ENCODE measurements at places on chromosomes 7 and 10.

DNA sequence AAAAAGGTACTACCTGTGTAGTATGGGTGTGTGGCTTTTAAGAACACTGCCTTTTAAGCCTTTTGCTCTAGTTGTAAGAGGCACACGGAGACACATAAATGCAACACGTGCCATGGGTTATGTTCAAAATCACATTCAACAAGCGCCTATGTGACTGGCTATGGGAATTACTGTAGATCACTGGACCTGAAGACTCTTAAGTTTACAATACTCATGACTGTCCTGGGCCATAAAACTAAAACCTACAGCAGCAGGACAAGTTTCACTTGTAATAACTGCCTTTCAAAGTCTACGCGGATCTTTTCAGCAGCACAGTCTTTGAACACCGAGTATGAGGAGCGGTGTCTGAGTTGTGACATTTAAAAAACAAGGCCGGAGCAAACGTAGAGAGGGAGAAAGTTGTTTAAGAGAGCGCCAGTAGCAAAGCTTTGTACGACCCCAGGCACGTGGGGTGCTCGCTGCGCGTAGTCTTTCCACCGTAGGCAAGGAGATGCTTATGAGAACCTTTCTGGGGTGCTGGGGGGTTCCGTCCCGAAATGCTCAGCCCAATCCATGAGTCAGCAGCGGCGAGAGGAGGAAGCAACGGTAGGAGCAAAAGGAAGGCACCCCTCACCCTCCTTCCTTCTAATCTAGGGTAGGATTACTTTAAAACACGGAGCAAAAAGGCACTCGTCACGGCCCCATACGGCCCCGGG is 662 bp downstream of the DNAJC2 start:
- peaks cover 68% of the 10 kb centered on the region for H3K4me1 ChIP-seq
- H3K27ac ChIP-seq = peak overlapping the region; percentile 86
- no peak for DNase-seq
- peak overlapping the region; percentile 87 for H3K4me3 ChIP-seq
- H3K36me3 ChIP-seq = peaks cover 27% of the 10 kb centered on the region

DNA sequence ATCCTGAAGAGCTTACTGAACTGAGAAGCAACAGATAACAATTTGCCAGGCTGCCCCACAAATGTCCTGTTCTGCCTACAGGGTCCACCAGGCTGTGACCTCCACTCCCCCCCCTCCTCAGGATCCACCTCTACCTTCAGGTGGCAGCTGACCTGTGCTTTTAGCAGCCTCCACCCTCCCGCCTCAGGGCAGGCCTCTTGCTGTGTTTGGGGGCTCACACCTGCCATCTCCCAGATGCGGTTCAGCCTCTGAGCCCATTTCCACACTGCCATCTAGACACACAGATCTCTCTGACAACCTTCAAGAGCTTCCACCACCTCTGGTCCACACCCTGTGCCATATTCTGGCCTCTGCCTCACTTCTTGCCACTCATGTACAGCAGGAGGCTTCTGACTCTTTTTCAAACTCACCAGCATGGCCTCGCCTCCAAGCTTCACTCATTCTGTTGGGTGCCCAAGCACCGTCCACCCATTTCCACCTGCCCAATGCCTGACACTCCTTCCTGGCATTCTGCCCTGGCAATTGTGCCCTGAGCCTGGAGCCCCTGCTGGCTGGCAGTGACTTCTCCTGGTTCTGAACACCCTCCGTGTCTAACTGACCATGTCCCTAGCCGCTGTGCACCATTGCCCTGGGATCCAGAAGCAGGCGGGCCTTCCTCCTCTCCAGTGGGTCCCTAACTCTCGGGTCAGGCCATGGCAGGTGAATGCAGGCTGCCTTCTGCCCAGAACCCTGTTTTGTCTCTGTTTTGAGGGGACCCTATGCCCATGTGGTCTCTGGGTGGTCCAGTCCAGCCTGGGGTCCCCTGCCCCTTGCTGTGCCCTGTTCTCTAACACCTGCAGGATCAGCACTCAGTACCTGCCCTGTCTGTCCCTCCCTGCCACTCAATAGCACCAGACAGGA is 18.5 kb downstream of the TMEM72 start:
- H3K4me3 ChIP-seq = no peak overlapping the region
- H3K4me1 ChIP-seq = peaks cover 24% of the 10 kb centered on the region
- DNase-seq = no peak

DNA sequence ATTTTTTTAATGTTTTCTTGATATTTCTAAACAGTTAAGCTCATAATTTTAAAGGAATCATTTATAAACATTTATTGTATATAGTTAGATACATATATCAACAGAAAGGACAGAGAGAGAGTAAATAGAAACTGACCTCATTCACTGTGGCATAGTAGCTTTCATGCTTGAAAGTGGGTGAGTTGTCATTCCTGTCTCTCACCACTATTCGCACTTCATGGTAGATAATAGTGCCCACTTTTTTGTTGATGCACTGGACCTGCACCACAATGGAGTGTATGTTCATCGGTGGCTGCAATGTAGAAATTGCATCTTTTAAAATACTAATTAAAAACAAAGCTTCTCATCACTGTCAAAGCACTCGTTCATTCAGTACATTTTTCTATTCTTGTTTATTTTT is 432.0 kb downstream of the PCDH15 start:
- no peaks in the 10 kb centered on the region for H3K4me1 ChIP-seq
- H3K27me3 ChIP-seq = no peaks in the 10 kb centered on the region
- no peak overlapping the region for H3K27ac ChIP-seq
- H3K4me3 ChIP-seq = no peak overlapping the region
- H3K36me3 ChIP-seq = no peaks in the 10 kb centered on the region

DNA sequence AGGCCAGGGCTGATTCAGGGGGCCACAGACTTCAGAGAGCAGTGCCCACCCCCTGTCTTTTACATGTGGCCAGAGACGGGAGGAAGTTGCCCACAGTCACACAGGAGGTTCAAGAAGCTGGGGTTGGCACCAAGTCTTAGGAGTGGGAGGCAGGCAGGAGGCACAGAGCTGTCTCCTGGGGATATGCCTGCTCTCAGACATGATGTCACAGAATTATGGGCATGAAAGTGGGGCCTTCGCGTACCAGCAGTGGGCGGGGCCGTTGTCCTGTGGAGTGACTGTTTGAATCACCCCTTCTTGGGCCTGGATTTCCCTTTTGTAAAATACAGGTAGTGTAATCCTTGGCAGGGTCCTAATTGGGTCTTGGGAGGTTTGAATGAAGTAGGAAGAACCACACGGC is 81.2 kb upstream of the PPIF start:
- H3K4me3 ChIP-seq = peak overlapping the region; percentile 40
- no peak for DNase-seq
- no peaks in the 10 kb centered on the region for H3K27me3 ChIP-seq
- H3K4me1 ChIP-seq = peaks cover 100% of the 10 kb centered on the region

- H3K4me3 ChIP-seq = no peak overlapping the region
- no peak for DNase-seq
- peaks cover 11% of the 10 kb centered on the region for H3K4me1 ChIP-seq
- no peak overlapping the region for H3K27ac ChIP-seq
- no peaks in the 10 kb centered on the region for H3K36me3 ChIP-seq
These were observed 5.3 kb upstream of the GIMAP5 start for GRCh38 chr7:150731916-150732315.

- DNase-seq = no peak
- H3K36me3 ChIP-seq = no peaks in the 10 kb centered on the region
- H3K4me1 ChIP-seq = no peaks in the 10 kb centered on the region
These were observed 301.1 kb upstream of the COBL start for GRCh38 chr7:51617686-51618085.

DNA sequence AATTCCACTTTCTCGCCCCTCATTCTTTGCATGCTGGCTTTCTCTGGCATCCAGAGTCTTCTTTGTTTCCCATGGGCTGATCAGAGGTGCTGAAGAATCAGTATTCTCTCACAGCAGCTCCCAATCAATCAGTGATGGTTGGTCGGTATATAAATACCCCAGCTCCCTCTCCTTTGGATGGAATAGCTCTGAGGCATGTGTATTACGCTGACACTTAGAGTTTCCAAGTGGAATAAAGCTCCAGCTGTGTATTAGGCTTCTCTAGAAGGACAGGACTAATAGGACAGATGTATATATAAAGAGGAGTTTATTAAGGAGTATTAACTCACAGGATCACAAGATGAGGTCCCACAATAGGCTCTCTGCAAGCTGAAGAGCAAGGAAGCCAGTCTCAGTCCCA is 218.3 kb upstream of the GRB10 start:
- H3K27me3 ChIP-seq = no peaks in the 10 kb centered on the region
- H3K4me1 ChIP-seq = no peaks in the 10 kb centered on the region
- no peak for DNase-seq
- H3K36me3 ChIP-seq = no peaks in the 10 kb centered on the region
- no peak overlapping the region for H3K27ac ChIP-seq
- H3K4me3 ChIP-seq = no peak overlapping the region

- no peaks in the 10 kb centered on the region for H3K36me3 ChIP-seq
- H3K4me1 ChIP-seq = no peaks in the 10 kb centered on the region
- H3K4me3 ChIP-seq = no peak overlapping the region
- no peak for DNase-seq
- H3K27me3 ChIP-seq = no peaks in the 10 kb centered on the region
These were observed 43.8 kb upstream of the ACSL5 start for GRCh38 chr10:112330162-112330561.

DNA sequence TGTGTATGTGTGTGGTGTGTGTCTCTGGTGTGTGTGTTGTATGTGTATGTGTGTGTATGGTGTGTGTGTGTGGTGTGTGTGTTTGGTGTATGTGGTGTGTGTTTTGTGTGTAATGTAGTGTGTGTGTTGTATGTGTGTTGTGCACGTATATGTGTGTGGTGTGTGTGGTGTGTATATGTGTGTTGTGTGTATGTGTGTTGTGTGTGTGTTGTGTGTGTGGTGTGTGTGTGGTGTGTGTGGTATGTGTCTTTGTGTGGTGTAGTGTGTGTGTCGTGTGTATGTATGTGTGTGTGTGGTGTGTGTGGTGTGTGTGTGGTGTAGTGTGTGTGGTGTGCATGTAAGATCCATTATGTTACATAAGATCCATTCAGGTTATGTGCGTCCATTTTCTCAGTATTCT is 21.9 kb upstream of the VIPR2 start:
- DNase-seq = no peak
- H3K4me3 ChIP-seq = no peak overlapping the region
- no peak overlapping the region for H3K27ac ChIP-seq
- no peaks in the 10 kb centered on the region for H3K4me1 ChIP-seq

DNA sequence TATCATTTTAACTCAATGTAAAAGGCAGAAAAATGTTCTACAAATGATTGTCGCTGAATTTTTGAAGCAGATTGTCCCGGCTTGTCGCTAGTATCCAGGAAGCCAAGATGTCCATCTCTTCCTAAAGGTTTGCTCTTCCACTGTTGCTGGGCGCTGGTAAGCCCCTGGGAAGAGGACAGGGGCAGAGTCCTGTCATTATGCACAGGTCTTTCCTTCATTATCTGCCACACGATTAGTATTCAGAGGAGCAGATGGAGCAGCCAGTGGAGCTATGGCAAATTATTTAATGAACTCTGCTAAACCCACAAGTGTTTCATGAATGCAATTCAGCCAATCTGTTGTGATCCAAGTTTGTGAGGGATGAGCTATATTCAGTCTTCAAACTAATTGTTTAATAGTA is 499.1 kb upstream of the NRP1 start:
- H3K27ac ChIP-seq = no peak overlapping the region
- H3K27me3 ChIP-seq = no peaks in the 10 kb centered on the region
- H3K36me3 ChIP-seq = no peaks in the 10 kb centered on the region
- H3K4me3 ChIP-seq = no peak overlapping the region
- no peak for DNase-seq

DNA sequence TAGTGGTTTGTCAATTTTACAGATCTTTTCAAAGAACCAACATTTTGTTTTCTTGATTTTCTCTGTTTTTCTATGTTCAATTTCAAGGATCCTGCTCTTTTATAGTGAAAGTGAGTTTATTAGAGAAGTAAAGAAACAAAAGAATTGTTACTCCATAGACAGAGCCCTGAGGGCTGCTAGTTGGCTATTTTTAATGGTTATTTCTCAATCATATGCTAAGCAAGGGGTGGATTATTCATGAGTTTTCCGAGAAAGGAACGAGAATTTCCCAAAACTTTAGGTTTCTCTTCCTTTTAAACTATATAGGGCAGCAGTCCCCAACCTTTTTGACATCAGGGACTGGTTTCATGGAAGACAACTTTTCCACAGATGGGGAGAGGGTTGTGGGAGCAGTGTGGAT is 165.0 kb downstream of the CCSER2 start:
- DNase-seq = no peak
- H3K4me1 ChIP-seq = peaks cover 19% of the 10 kb centered on the region
- no peak overlapping the region for H3K4me3 ChIP-seq
- no peak overlapping the region for H3K27ac ChIP-seq

DNA sequence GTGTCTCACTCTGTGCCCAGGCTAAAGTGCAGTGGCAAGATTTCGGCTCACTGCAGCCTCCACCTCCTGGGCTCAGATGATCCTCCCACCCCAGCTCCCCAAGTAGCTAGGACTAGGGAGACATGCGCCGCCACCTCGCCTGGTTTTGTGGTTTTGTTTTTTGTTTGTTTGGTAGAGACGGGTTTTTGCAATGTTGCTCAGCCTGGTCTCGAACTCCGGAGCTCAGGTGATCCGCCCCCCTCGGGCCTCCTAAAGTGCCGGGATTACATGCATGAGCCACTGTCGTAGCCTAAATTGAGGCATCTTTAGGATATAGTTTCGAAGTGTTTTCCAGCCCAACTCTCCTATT is 781 bp downstream of the ZNF727 start:
- H3K27ac ChIP-seq = peak overlapping the region; percentile 87
- H3K36me3 ChIP-seq = no peaks in the 10 kb centered on the region
- peak overlapping the region; percentile 73 for H3K4me3 ChIP-seq
- peak; percentile 15 for DNase-seq
- H3K27me3 ChIP-seq = no peaks in the 10 kb centered on the region

DNA sequence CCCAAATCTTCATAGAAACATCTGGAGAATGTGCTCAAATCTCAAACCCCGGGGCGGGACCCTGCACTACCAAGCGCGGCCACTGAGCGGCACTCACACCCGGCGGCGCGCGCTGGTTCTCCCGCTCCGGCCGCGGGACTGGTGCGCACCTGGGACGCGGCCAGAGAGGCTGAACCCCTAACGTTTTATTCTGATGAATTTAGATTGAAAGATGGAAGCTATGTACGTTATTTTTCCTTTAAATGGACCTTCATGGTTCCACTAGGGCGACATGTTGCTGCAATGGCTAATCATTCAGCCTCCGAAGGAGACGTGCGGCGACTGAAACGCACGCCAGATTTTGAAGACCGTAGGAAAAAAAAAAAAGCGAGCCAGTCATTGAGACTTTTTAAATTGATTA is 107.0 kb upstream of the INSIG1 start:
- no peak for DNase-seq
- no peaks in the 10 kb centered on the region for H3K36me3 ChIP-seq
- H3K4me3 ChIP-seq = no peak overlapping the region
- peaks cover 57% of the 10 kb centered on the region for H3K27me3 ChIP-seq
- H3K27ac ChIP-seq = no peak overlapping the region

Data from left ventricle myocardium inferior (tissue), 1 donor.